ENCODE measurements at places on chromosomes 13 and 19.

GRCh38 chr19:38044267-38045111 lies 137.5 kb downstream of the SIPA1L3 start:
- DNase-seq = no peak

DNA sequence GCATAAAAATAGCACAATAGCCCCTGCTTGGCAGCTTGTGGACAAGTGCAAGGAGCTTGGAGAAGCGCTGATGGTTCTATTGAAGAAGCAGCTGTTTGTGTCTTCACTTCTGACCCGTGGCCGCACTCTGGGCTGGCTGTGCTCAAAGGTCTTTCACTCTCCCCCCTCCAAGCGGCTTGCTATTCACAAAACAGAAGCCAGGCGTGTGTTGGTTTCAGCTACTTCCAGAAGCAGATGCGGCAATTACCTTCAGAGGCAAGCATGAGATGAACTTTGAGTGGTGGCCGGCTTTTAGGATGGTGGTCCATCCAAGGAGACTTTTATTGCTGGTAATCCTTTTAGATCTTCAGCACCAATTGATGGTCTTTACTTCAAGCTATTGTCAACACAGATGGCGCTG lies 188.5 kb upstream of the ARGLU1 start:
- DNase-seq = no peak

GRCh38 chr13:47136504-47136941 lies 239.7 kb upstream of the HTR2A start:
- no peak for DNase-seq

GRCh38 chr13:105513448-105513847 lies 1022.0 kb downstream of the EFNB2 start:
- no peak for DNase-seq

- no peak for DNase-seq
These were observed 42.5 kb upstream of the ANKRD10 start for GRCh38 chr13:110957181-110957884.

GRCh38 chr13:106213028-106213757 lies 322.3 kb downstream of the EFNB2 start:
- DNase-seq = no peak

DNA sequence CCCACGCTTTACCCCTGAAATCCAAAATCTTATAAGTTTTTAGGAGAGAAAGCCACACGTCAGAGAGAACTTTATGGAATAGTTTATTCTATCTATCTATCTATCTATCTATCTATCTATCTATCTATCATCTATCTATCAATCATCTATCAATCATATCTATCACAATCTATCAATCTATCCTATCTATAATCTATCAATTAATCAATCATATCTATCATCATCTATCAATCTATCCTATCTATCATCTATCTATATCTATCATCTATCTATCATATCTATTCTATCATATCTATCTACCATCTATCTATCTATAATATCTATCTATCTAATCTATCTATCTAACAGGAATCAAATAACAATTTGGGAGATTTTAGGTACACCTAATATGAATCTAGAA lies 115.1 kb downstream of the FGF9 start:
- DNase-seq = no peak

DNA sequence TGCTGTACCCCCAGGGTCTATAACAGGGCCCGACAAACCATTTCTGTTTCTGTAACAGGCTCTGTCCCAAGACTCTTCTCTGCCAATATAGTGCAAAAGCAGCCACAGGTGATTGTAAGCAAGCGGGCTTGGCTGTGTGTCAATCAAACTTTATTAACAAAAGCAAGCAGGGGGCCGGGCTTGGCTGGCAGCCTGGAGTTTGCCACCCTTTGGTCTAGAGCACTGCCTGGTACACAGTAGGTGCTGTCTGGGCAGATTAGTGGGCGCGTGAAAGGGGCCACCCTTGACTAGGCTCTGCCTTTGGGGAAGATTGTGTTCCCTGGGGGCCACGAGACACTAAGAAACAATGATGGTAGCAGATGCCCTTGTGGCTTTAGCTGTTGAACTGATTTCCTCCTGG lies 27.4 kb downstream of the CCL25 start:
- DNase-seq = no peak

DNA sequence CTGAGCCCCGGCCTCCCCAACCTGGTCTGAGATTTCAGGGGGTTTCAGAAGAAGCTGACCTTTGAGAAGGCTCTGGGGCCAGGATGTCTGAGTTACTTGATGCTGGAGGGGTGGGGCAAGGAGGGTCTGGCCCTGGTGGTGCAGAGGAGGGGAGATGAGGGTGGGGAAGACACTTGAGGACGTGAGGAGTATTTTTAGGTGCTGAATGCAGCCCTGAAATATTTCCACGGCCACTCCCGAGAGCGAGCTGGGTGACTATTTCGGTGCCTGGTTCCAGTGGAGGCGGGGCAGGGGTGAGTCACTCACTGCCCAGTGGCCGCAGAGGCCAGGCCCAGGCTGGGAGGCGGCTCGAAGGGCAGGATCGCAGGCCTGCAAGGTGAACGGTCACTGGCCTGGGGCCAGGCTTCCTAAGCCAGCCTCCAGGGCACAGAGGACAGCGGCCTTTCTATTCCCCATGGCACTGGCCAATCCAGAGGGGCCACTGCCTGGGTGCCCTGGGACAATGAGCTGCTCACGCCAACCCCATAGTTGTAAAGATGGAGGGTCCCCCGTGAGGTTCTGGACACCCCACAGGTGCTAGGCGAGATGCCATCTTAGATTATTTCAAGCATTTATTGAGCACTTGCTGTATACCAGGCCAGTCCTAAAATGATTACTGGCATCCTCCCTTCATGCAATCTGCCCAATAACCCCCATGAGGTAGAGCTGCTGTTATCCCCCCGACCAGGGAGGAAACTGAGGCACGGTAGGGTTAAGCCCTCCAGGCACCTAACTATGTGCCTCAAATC lies 19.7 kb upstream of the JUND start:
- peak; percentile 25 for DNase-seq

DNA sequence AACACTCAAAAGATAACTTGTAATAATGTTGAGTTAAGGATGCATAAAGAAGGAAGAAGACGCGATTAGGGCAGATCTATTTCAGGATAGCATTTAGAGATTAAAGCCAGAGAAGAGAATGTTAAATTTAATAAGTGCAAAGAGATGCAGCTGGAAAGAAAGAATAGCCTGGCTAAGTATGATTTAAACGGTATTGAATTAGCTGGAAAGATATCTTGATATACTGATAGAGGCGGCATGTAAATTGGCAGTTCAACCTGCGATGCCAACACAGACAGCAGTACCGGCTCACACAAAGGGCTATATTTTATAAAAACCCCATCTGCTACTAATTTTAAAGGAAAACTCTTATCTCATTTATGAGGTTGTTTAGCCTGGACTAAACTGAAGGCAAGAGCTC lies 121.4 kb downstream of the ENOX1 start:
- no peak for DNase-seq

DNA sequence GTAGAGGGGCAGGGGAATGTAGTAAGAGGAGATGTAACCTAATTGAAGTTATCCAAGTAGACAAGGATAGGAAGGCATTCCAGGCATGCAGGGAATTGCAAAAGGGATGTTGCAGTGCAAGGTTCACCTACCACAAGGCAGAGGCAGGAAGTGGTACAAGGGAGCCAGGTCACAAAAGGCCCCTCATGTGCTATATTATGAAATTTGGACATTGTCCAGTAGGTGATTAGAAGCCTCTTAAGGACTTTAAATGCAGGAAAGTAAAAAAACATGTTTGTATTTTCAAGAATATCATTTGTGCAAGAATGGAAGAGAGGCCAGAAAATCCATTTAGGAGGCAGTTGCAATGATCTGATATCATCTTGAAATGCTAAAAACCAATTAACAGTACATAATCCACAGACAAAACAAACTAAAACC lies 111.4 kb downstream of the FRY start:
- no peak for DNase-seq

DNA sequence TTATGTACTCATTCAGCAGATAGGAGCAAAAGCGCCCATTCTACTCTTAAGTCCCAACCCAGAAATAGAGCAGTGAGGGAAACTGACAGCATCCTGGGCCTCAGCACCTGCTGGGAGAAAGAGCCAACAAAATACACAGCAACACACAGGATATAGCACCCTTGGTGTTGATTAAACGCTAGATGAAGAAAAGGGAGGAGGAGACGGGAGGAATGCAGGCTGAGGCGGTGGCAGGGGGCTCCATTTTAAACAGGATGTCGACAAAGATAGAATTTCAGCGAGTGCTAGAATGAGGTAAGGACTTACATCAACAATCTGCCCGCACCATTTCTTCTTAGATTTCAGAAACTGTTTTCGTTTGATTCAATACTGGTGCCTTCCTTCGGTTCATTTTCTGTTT lies 4.6 kb upstream of the RAB20 start:
- DNase-seq = no peak

- DNase-seq = no peak
These were observed 165.7 kb upstream of the KL start for GRCh38 chr13:32850316-32851052.

DNA sequence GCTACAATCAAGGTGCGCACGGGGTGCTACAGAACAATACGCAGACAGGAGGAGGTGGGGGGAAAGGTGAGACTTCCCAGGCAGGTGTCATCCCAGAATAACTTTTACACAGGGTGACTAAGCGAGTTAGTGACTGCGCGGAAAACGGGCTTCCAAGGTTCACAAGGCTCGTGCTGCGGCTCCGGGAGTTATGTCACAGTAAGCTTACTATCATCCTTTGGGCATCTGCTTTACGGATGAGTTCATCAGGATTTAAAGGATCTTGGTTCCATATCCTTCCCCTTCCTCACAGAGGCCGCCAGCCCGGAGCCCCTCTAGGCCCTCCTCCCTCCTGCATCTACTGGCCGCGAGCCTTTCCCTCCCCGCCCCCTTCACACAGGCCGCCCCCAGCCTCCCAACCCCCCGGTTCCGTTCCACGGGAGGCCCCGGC lies 474 bp upstream of the IFT88 start:
- DNase-seq = no peak

GRCh38 chr13:28576067-28576466 lies 81.1 kb upstream of the FLT1 start:
- DNase-seq = no peak

- no peak for DNase-seq
These were observed 59.1 kb upstream of the ZNF30 start for GRCh38 chr19:34867631-34868030.
